ENCODE measurements at places on chromosomes 1 and 21.

DNA sequence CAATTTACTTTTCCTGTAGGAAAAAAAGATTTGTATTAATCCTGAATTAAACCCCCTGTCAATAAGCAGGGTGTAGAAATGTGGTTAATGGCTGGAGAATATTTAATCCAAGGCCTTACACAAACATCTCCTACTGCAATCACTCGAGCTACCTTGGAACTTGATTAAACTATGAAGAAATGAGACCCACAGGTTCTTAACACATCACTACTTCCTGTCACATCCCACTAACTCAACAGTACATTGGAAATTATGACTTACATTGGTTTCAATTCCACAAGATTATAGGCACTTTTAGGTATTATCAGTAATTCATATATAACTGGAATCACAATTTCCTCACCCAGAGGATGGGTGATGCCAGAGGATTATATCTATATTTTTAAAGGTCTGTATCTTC lies 480.3 kb downstream of the MRPL39 start:
- no peak for DNase-seq

- no peak for DNase-seq
These were observed 39.8 kb downstream of the SNAP47 start for GRCh38 chr1:227774821-227775661.

- no peak for DNase-seq
These were observed 18.2 kb downstream of the CRYZ start for GRCh38 chr1:74714429-74715235.

DNA sequence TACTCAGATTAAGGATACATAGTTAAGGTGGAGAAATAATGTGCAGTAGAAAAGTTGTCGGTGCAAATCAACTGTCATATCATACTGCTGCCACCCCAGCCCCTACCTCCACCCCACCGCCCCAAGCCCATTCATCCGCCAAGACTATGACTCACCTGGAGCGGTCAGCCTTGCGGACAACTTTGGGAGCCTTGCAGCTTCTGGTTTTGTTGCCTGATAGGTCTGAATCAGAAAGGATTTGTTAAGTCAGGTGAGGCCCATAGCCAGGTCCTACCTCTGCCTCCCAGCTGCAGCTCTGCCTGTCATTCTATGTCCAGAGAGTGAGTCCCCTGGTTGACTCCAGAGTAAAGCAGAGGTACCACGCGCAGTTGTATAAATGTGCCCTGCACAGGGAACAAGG lies 12.6 kb downstream of the C1orf162 start:
- DNase-seq, result no peak

DNA sequence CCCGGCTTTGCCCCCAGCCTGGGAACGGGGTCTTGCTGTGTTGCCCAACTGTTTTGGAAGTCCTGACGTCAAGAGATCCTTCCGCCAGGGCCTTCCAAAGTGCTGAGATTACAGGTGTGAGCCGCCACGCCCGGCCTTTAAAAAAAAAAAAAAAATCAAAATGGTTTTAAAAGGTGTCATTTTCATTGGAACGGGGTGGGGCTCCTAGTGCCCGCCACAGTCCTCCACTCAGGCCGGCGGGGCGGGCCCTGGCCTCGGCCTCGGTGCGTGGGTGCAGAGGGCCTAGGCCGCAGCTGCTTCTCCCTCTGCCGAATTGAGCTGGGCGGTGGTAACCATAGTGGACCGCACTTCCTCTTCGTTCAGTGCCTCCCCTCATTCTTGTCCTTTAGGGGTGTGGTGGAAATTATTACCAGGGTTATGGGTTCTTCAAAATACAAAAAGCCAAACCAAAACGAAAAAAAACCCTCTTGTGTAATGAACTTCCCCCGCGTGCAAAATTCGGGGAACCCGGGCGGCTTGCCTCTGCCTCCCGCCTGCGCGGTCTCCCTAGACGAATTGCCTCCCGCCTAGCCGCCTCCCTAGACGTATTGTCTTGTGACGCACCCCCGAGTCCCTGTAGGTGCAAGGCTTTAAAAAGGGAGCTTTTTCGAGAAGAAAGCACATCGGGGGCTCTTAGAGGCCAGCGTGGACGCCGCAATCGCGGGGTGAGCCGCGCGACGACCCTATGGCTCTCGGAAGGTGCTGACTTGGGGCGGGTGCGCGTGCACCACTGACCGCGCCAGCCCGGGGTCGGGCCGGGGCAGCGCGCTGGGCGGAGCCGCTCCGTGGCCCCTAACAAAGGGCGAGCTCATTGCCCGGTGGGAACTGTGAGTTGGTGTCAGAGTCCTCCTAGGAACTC lies 10.5 kb upstream of the SPEN start:
- DNase-seq, result no peak

DNA sequence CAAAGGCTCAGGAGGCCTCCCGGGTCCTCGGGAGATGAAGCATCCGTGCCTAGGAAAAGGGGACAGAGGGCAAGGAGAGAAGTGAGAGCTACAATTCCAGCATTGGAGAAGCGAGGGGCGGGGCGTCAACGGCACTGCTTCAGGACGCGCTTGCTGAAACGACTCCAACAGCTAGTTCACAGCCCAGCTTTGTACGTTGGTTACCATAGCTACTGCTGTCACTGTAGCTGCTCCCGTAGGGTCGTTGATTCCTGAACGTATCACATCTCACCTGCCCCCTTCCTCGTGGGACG lies 63.1 kb downstream of the TOR1AIP2 start:
- no peak for DNase-seq

- DNase-seq, result no peak
These were observed 14.4 kb upstream of the IFI6 start for GRCh38 chr1:27686223-27686990.

- no peak for DNase-seq
These were observed 7.4 kb upstream of the ARF1 start for GRCh38 chr1:228074954-228075730.

DNA sequence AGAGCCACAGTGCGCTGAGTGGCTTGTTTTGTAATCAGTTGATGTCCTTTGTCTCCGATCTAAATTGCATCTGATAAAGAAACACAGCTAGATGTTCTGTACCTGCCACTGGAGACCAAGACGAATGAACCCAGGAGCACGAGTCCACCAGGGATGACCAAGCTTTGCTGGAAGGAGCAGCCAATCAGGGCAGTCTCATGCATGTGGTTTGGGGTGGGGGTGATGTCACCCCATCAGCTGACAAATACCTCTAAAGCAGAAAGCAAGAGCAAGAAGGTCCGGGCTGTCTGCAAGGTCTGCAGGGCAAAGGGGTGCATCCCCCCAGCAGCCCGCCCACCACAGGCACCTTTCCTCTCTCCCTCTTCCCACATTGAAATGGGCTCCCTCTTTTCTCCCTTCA lies 653.8 kb downstream of the AJAP1 start:
- no peak for DNase-seq

GRCh38 chr1:40792036-40792435 lies 8.4 kb downstream of the KCNQ4 start:
- no peak for DNase-seq

DNA sequence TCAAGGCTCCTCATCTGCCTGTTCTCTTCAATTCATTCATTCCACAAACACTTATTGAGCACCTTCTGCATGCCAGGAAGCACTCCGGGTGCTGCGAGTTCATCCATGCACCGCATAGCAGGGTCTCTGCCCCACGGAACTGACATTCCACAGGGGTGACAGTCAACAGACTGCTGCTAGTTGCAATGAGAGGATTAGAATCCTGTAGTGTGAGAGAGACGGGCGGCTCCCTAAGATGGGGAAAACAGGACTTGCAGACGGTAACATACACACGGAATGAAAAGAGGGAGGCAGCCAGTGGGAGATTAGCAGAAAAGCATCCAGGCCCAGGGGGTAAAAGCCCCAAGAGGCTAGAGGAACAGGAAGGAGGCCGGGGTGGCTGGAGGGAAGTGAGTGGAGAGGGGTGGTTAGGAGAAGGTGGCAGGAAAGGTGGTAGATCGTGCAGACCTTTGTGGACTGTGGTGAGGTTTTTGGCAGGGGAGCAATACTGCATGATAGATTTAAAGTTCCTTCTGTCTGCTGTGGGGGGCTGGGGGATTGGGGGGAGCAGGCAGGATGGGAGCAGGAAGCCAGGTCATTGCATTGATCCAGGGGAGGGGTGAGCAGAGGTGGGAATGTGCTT lies 6.6 kb downstream of the TNFRSF8 start:
- no peak for DNase-seq

GRCh38 chr1:33055210-33056008 lies 18.7 kb upstream of the AK2 start:
- DNase-seq, result peak; percentile 95

GRCh38 chr1:50620680-50621329 lies 197.6 kb upstream of the DMRTA2 start:
- DNase-seq, result peak; percentile 15

DNA sequence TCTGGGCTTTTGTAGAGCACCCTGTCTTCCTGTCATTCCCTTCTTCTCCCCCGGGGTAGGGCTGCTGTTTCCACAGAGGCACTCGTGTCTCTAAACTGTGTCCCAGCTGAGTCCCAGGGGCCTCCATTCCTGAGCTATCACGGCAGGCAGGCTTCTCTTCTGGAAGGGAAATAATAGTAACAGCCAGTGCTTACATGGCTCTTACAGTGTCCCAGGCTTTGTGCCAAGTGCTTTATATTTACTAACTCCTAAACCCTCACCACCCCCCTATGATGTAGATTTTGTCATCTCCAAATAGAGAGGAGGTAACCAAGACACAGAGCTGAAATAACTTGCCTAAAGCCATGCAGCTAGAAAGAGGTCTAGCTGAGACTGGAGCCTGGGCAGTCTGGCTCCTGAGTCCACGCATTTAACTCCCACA lies 1.4 kb upstream of the CELF3 start:
- DNase-seq, result no peak

- DNase-seq, result peak; percentile 57
These were observed at the start of gene NBL1 for GRCh38 chr1:19643602-19644394. TSS of gene NBL1 (plus strand) at chr1:19644311. CDS start at chr1:19655031, 10,720 bp downstream.

- no peak for DNase-seq
These were observed 17.0 kb upstream of the RUNX3 start for GRCh38 chr1:24946861-24947658.

- no peak for DNase-seq
These were observed 437.1 kb downstream of the PLPP3 start for GRCh38 chr1:56142301-56142700.

DNA sequence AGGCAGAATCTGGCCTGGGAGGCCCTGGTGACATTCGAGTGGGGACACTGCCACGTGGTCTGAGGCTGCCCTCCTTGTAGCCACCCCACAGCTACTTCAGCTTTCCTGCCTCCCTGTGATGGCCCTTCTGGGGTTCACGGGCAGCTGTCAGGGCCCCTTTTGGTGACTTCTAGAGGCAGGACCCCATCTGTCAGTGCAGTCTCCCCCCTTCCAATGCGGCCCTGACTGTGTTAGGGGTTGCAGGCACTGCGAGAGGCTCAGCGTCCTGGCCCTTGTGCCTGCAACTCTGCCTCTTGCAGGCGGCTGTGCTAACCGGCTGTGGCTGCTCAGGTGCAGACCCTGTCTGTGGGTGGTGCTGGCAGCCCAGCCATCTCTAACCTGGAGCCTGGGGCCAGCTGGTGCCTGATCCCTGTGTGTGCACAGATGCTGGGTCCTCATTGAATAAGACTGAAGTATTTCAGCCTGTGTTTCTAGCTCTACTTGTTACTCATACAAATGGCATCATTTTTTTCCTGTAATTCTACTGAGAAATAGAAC lies 62.2 kb downstream of the S100B start:
- DNase-seq, result no peak

GRCh38 chr1:32411261-32411660 lies 17.0 kb upstream of the BSDC1 start:
- DNase-seq, result no peak

DNA sequence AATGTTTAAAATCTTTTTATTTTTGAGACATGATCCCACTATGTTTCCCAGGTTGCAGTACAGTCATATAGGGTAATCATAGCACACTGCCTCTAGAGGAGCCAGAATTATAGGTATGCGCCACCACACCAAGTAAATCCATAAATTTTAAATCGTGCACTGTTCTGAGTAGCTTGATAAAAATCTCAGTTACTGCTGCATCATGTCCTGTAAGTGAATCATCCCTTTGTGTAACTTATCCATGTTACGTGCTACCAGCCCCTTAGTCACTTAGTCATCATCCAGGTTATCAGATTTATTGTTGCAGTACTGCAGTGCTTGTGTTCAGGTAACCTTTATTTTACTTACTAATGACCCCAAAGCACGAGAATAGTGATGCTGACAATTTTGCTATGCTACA lies 1770.9 kb downstream of the BRINP3 start:
- DNase-seq, result no peak

Measured in Ammon's horn (tissue), 1 donor.